ENCODE measurements at places on chromosomes 13 and 19.

DNA sequence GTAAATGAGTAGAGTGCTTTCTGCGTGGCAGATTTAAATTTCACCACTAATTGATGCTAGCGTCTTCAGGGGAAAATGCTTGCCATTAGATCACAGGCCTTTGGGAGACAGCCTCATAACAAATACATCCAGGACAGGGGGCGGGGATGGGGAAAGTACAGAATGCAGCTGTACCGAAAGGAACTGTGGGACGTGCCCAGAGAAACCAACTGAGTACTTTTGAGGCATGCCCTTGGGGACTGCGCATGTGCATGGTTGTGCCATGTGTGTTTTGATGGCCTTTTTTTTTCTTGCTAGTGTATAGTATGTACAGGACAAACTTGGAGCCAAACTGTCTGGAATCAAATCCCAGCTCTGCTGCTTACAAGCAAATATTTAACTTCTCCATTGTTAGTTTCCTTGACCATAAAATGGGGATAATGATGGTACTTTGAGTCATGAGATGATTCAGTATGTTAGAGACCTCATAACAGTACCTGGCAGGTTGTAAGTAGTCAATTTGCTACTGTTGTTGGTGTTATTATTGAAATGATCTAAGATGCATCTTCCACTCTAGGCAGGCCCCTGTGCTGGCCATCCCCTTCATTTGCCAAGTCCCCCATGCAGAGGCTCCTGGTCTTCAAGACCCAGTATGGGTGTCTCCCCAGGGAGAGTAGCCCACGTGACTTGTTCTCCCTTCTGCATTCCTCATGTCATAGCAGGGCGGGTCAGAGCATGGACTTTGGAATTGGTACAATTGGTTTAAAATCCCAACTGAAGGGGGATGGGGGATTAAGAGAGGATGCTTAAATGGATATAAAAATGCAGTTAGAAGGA lies 68.3 kb upstream of the NPAS1 start:
- H3K4me1 ChIP-seq: peaks cover 14% of the 10 kb centered on the region
- H3K4me3 ChIP-seq: no peak overlapping the region
- DNase-seq: no peak
- H3K36me3 ChIP-seq: peaks cover 20% of the 10 kb centered on the region
- H3K27ac ChIP-seq: no peak overlapping the region

DNA sequence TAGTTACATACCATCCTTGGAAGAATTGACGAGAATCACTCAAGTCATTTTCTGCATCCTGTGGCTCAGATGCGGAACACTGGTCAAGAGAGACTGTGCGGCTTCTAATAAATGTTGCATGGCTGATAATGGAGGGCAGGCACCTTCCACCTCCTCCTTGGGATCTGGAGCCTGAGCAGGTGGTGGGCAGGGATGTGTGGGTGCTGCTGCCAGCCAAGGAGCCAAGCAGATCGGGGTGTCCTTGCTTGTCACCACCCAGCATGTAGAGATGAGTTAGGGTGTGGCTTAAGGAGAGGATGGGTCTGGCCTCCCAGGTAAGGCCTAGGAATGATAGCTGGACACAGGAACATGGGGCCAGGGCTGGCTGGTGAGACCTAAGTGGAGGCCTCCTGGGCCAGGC lies 17.5 kb downstream of the GPI start:
- no peak overlapping the region for H3K27ac ChIP-seq
- H3K4me1 ChIP-seq: no peaks in the 10 kb centered on the region
- no peaks in the 10 kb centered on the region for H3K27me3 ChIP-seq
- H3K4me3 ChIP-seq: no peak overlapping the region
- peaks cover 60% of the 10 kb centered on the region for H3K36me3 ChIP-seq

DNA sequence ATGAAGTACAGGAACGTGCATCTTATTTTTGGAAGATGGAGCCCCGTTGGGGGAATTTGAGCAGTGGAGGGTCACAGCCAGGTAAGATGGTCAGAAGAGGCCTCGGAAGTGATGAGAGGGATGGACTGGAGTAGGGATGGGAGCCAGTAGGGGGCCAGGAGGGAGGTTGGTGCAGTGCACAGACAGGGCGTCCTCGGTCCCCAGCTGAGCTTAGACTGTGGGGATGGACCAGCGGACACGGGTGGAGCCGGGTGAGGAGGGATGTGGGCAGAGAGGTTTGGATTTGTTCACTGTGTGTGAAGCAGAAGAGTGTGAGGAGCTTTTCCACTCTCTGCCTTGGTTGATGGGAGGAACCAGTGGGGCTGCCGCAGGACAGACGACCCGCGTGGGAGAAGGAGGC lies 10.6 kb downstream of the RPS9 start:
- H3K27me3 ChIP-seq: no peaks in the 10 kb centered on the region
- DNase-seq: no peak
- H3K27ac ChIP-seq: no peak overlapping the region
- H3K36me3 ChIP-seq: peaks cover 28% of the 10 kb centered on the region

DNA sequence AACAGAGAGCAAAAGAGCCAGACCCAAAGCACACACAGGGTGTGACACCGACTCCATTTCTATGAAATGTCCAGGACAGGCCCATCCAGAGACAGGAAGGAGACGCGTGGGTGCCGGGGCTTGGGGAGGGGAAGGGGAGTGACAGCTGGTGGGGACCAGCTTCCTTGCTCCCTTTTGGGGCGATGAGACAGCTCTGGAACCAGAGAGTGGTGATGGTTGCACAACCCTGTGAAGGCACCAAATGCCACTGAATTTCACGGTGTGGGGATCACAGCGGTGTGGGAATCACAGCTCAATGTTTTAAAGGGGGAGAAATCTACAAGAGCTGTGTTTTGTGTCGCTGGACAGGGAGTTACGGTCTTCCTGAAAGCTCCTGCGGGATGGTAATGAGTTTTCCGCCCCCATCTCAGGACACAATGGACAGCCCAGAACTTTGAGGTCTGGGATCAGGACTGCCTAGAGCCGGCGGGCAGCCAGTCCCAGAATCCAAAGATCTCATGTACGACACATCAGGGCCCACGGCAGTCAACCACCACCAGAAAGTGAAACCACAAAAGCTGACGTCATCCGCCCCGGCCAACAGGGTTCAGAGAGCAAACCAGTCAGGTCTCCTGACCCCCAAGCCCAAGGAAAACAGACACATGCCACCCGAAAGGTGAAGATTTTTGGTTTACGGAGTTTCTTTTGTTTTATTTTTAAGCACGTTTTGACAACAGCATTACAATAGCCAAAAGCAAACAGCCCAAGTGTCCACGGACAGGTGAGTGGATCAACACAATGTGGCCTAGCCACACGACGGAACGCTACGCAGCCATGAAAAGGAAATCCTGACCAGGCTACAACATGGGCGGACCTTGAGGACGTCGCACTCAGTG lies 7.3 kb downstream of the SGTA start:
- DNase-seq: no peak
- peak overlapping the region; percentile 83 for H3K27ac ChIP-seq
- peak overlapping the region; percentile 37 for H3K4me3 ChIP-seq
- H3K4me1 ChIP-seq: peaks cover 24% of the 10 kb centered on the region
- H3K27me3 ChIP-seq: no peaks in the 10 kb centered on the region
- H3K36me3 ChIP-seq: peaks cover 45% of the 10 kb centered on the region

- H3K4me3 ChIP-seq: no peak overlapping the region
- no peaks in the 10 kb centered on the region for H3K27me3 ChIP-seq
Observed at GRCh38 chr13:60013166-60013565, 150.6 kb downstream of the DIAPH3 start.

GRCh38 chr19:31357315-31357673 lies 8.1 kb upstream of the TSHZ3 start:
- peaks cover 76% of the 10 kb centered on the region for H3K27me3 ChIP-seq
- no peaks in the 10 kb centered on the region for H3K4me1 ChIP-seq
- H3K27ac ChIP-seq: no peak overlapping the region
- DNase-seq: no peak

DNA sequence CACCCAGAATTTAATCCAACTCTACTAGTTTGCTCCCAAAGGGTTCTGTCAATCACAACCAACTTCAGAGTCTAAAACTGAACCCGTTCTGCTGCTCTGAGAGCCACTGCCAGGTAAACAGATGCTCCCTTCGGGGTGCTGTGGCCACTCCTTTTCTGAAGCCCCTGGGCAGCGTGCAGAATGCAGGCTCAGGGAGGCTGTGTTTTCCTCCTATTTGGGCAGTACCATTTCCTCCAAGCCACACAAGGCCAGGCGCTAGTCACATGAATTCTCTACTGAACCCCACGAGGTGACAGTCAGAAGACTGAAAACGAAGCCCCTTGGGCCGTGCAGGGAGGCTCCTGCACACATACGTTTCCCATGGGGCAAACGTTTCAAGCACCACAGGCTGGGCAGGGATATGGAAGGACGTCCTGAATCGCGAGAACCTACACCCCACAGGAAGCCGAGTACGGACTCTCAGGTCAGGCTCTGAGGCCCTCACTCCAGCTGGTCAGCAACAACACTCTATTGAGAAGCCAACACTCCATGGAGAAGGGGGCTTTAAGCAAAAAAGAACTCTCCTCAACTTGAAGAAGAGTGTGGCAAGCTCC lies 71.8 kb downstream of the CCDC70 start:
- no peak overlapping the region for H3K4me3 ChIP-seq
- DNase-seq: no peak
- no peak overlapping the region for H3K27ac ChIP-seq
- H3K4me1 ChIP-seq: no peaks in the 10 kb centered on the region
- H3K36me3 ChIP-seq: no peaks in the 10 kb centered on the region

DNA sequence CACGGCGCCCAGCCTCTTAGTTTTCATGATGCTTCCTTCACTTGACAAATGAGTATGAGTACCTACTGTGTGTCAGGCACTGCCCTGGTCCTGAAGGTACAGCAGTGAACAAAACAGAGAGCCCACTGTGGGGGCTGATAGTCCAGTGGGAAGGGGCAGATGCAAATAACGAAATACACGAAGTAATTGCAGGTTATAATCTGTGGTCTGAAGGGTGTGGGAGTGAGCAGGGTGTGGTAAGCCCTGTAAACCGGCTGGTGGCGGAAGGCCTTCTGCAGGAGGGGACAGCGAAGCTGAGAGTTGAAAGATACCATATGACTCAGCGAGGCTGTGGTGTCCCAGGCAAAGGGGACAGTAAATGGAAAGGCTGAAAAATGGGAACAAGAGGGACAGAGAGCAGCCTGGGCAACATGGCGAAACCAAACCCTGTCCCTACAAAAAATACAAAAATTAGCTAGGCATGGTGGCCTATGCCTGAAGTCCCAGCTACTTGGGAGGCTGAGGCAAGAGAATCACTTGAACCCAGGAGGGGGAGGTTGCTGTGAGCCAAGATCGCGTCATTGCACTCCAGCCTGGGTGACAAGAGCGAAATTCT lies 60.5 kb downstream of the MAP4K1 start:
- no peaks in the 10 kb centered on the region for H3K36me3 ChIP-seq
- DNase-seq: no peak
- no peaks in the 10 kb centered on the region for H3K4me1 ChIP-seq
- H3K27ac ChIP-seq: no peak overlapping the region
- H3K27me3 ChIP-seq: peaks cover under 1% of the 10 kb centered on the region
- no peak overlapping the region for H3K4me3 ChIP-seq

DNA sequence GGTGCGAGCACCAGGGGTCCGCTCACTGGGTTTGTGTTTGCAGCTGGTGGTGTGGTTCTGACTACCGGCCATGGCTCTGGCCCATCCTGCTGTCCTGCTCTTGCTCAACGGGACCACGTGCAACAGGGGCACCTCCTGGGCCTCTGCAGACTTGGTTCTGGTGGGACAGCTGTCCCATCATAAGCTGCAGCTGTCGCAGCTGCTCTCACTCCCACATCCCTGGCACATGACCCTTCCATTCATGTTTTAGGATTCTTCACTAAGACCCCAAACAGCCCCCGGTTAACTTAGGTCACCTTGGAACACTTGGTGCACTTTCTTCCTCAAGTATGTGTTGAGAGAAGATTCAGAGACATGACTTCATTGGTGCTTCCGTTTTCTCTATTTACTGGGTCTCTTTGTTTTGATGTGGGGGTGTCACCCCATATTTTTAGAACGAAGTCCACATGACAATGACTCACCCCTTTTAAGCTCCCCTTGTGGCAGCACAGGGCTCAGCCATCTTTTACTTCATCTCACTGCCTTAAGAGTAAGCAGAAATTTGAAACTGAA lies 68.4 kb upstream of the ARHGEF7 start:
- no peak for DNase-seq
- H3K4me1 ChIP-seq: no peaks in the 10 kb centered on the region
- no peaks in the 10 kb centered on the region for H3K27me3 ChIP-seq
- H3K4me3 ChIP-seq: no peak overlapping the region

DNA sequence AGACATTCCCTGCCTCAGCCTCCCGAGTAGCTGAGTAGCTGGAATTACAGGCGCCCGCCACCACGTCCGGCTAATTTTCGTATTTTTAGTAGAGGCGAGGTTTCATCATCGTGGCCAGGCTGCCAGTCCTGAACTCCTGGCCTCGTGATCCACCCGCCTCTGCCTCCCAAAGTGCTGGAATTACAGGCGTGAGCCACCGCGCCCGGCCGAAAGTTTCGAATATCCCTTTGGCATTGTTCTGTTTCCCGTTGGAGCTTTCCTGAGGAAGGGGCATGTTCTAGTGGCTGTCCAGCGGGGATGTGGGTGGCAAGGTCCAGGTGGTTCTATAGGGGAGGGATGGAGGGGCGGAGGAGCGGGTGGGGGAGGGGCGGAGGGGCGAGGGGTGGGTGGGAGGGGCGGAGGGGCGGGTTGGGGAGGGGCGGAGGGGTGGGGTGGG lies 2.1 kb upstream of the BSG start:
- no peak for DNase-seq
- no peak overlapping the region for H3K4me3 ChIP-seq
- H3K36me3 ChIP-seq: peaks cover 3% of the 10 kb centered on the region
- H3K27me3 ChIP-seq: no peaks in the 10 kb centered on the region
- H3K4me1 ChIP-seq: peaks cover 31% of the 10 kb centered on the region
- H3K27ac ChIP-seq: no peak overlapping the region

DNA sequence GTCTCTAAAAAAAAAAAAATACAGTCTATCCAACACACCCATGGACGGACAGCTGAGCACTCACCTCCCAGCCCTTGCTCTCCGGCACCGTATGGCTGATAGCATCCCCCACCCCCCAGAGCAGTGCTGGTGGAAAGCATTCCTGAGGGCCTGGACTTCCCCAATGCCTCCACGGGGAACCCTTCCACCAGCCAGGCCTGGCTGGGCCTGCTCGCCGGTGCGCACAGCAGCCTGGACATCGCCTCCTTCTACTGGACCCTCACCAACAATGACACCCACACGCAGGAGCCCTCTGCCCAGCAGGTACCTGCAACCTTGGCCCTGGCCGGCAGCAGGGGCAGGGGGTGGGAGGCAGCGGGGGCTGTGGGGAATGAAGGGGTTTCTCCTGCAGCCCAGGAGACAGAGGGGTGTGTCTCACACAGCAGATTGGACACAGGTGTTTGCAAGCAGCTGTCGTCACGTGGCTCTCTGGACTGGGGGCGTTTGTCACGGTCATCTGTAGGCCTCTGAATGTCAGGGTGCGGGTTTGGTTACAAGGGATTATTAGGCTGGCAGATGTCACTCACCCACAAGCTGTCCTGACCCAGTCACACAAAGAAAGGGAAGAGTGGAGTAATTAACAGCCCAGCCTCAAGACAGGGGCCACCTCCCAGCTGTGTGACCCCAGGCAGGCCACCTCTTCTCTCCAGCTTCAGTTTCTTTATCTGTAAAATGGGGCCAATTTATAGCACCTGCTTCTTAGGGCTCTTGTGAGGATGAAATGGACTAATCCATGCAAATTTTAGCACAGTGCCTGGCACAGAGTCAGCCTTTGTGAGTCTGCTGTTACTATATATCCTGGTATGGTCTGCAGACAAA lies 19.3 kb downstream of the PLD3 start:
- H3K27me3 ChIP-seq: no peaks in the 10 kb centered on the region
- peaks cover 12% of the 10 kb centered on the region for H3K36me3 ChIP-seq
- no peak overlapping the region for H3K27ac ChIP-seq
- no peak for DNase-seq
